ENCODE measurements at places on chromosomes 16 and 17.
A peak's percentile ranks its signal among the peaks of the same experiment; 100 is the strongest.

GRCh38 chr16:67885545-67885944 lies 860 bp downstream of the NRN1L start:
- no peak for DNase-seq

DNA sequence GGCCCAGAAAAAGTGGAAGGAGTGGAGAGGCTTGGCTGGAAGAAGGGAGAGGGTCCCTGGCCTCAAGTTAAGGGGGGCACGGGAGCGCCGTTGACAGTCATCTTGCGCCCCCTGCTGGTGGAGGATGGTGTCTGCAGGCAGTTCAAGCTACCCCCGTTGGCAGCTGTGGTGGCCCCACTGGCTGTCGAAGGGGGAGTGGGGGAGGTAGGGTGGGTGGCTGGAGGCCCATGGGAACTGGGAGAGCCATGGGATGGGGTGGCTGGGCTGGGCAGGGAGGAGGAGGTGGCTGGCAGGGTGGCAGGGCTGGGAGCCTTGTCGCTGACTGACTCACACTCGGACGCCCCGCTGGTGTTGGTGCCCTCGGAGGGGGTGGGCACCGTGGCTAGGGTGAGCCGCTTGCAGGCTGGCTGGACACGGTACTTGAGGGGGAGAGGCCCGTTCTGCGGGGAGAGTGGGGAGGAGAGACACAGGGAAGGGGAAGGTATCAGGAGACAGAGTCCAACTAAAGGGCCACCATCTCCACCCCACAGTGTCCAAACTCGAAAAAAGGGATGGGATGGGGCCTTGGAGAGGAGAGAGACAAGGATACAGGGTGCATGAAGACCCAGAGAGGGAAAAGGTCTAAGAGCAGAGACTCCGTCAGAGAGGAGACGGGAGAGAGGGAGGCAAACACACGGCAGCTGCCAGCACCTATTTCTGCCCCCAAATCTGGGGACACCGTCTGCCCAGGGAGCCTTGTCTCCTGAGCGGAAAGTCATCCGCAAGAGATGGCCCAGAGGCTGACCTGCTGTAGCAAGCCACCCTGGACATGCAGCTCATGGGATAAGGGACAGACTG lies 5.2 kb downstream of the CISD3 start:
- DNase-seq = peak; percentile 58

DNA sequence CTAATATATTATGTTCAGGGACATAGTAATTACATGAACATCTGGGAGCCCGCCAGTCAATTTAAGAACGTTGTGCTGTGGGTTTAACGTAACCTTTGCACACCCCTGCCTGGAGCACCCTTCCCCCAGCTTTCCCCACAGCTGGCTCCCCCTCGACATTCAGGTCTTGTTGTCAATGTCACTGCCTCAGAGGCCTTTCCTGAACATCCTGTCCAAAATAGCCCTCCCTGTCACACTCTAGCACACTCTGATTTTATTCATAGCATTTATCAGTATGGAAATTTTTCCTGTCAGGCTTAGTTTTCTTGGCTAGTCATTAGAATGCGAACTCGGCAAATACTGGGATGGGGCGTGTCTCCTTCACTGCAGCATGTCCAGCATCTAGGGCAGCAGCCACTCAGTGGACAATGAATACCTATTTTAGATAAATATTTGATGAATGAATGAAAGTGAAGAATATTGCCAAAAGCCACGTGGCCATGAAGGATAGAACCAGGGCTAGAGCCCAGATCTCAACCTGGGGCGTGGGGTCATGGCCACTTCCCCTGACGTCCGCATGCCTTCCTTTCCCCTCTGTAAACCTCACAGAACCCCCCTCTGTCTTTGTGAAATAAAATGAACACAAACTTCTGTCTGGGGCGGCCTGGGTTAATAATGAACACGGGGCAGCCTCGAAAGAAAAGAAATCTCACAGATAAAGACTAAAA lies 10.5 kb downstream of the PIK3R6 start:
- DNase-seq = no peak

DNA sequence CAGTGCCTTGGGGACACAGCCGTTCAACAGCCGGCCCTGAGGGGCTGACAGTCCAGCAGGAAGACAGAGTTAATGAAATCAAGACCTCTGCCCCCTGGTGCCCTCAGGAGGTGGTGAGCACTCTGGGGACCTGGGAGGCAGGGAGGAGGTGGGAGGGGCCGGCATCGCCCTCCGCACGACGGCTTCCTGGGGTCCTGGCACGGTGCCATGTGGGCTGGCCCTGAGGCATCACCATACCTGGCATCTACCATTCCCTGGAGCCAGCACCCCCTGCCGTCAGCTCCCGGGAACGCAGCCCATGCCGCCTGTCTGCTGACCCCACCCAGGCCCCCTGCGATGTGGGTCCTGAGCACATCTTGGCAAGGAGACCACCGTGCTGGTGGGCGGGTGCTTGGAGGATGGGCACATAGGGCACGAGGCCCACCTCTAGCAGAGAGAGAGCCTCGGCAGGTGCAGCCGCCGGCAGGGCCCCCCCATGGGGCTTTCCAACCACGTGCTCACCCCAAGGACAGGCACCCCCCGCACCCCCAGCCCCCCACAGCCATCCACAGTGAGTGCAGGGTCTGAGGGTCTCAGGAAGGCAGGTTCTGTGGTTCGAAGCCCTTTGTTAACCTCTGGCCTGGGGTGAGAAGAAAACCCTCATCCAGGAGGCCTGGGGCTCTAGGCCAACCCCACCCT lies 52.5 kb downstream of the ZFPM1 start:
- peak; percentile 74 for DNase-seq

- no peak for DNase-seq
Measured at GRCh38 chr16:5488581-5488980, 391.0 kb upstream of the EEF2KMT start.

GRCh38 chr16:24174504-24174903 lies 81.6 kb upstream of the CACNG3 start:
- no peak for DNase-seq

DNA sequence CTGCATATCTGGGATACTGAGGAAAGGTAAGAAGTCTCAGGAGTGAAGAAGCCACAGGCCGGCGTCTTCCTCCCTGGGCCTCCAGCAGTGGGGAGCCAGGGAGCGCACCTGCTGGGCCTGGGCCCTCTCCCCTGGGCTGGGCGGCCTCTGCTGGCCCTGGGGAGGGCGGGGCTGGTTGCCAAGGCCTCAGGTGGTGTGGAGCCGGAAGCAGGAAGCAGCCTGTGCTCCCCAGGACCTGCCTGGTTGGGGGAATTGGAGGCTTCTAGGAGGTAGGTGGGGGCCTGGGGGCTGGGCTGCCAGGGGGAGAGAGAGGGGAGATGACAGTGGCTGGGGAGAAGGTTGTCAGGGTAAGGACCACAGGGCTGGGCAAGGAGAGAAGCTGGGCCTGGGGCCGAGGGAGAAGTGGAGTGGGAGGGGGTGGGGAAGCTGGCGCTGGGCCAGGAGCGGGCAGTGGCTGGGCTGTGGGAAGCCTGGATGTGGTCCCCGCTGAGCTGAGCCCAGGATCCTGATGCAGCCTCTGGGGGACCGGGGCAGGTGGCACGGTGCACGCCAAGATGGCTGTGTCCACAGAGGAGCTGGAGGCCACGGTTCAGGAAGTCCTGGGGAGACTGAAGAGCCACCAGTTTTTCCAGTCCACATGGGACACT lies at the start of gene SMIM22:
Gene SMIM22, plus strand, starts transcription at position 189 of the 647 bp plus-strand sequence. Its CDS starts 366 bp downstream, at position 555.
- DNase-seq = no peak

DNA sequence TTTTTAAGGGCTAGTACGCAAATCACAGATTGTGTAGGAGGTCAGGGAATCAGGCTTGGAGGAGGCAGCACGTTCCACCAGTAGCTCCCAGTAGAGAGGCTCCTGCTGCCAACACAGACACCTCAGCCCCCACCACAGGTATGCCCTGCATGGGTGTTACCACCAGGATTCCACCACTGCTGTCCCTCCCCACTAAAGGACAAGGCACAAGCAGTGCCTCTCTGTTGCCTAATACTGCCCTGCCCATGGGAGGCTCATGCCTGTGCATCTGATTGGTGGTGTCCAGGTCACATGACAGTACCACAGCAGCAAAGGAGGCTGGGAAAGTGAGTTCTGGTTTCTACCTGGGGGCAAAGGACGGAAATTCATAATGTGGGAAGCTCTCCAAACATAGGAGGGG lies 33.6 kb upstream of the CACNG4 start:
- no peak for DNase-seq

DNA sequence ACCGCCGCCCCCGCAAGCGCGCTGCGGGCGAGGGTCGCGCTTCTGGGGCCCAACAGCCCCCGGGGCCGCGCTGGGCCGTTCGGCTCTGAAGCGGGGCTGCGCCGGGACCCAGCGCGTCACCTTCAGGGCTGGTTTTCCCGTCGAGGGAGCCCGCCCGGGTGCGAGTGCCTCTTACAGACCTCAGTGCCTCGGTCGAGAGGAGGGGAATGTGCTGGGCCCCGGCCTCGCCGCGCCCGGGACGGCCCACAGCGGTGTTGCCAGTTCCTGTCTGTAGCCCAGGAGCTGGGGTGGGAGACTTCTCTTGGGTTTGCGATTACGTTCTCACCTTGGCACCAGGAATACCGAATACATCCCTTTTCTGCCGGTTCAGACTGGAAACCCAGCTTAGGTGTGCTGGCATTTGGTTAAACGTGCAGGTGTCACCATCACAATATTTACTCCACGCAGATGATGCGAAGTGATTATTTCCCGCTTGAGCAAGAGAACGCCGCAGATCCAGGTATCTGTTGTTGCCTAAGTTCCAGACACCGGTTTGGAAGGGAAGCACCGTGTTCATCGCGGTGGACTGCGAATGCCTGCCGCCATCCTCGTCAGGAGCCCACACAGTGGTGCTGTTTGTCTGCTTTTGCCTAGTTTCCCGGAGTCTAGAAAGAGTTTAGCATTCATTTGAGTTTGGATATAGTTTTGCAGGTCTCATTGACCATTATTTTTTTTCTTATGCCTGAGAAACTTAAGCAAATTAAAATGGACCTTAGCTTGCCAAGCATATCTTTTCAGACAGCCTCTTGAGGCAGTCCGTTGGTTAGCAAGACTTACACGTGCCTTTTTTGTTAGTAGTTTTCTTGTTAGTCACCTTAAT lies 914 bp downstream of the MAP1LC3B start:
- DNase-seq = peak; percentile 29

GRCh38 chr16:73549984-73550631 lies 502.2 kb upstream of the ZFHX3 start:
- DNase-seq = no peak

DNA sequence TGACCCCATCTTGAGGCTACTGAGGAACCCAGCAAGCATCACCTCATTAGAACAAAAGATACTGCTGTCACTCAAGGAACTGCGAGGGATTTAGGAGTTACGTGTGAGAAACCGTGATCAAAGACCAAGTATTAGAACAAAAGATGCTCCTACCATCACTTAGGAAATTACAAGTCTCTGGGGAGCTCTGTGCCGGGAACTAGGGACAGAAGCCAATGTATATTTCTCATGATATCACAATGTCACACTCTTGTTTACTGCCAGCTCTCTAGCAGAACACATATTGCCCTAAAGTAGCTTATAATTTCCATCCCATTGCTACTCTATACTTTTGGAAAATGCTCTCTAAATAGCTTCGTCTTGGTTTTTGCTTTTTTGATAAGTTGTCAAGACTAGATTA lies 214.5 kb downstream of the HS3ST3A1 start:
- DNase-seq = no peak

DNA sequence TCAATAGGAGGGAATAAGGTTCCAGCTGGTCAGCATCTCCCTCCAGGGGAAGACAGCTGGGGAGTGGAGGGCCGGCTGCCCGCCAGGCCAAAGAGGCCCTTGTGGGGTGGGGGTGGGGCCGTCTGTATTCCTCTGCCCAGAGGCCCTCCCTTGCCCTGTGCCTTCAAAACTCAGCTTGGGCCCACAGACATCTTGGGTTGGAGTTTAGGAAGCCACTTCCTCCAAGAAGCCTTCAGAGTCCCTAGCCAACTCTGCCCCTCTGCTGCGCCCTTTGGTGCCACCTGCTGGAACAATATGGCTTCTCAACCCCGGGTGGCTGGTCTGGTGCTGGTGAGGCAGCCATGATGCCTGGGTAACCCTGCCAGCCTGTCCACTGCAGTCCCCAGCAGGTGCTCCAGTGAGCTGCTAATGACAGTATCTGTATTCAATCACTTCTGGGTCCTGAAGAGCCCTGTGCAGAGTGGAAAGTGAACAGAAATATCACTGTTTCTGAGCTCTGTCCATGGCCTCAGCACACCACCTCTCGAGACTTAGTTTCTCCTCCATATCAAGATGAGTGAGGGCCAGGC lies 16.7 kb downstream of the HSD11B2 start:
- peak; percentile 62 for DNase-seq

- DNase-seq = no peak
Measured at GRCh38 chr16:67229906-67230808, 3.2 kb downstream of the TMEM208 start.

GRCh38 chr17:62084585-62084984 lies 19.5 kb upstream of the MED13 start:
- DNase-seq = no peak

DNA sequence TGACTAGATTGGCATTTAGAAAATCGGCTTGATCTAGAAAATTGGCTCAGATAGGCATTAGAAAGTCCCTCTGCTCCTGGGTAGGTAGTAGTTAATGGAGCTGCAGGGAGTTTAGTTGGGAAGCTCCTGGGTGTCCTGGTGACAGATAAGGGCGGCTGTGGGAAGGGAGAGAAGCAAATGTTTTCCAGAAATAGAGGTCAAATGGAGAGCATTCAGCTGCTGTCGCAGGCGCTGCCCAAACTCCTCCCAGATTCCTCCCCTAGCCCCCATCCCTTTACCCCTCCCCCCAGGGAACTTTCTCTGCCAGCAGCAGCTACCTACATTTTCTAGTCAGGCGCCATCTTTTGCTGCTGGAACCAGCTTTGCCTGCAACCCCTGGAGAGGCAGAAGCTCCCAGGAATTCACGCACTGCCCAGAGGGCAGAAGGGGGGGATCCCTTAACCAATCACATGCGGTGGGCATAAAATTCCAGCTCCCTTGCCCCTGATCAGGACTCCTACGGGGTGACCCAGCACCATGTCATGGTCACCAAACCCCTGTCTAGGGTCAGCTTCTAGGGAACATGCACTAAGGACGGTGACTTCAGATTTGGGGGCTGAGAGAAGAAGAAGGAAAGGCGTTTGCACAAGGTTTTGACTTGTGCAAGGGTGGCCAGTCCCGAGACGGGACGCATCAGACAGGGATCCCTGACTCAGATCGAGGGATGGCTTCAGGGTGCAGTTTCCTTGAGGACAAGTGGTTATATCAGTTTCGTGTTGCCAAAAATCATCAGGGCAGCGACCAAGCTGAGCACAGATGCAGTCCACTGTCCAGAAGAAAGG lies 43.8 kb downstream of the SOCS1 start:
- no peak for DNase-seq

- no peak for DNase-seq
Measured at GRCh38 chr16:70754371-70754770, 46.6 kb downstream of the VAC14 start.

GRCh38 chr17:56887105-56887504 lies 26.7 kb downstream of the TRIM25 start:
- DNase-seq = no peak

DNA sequence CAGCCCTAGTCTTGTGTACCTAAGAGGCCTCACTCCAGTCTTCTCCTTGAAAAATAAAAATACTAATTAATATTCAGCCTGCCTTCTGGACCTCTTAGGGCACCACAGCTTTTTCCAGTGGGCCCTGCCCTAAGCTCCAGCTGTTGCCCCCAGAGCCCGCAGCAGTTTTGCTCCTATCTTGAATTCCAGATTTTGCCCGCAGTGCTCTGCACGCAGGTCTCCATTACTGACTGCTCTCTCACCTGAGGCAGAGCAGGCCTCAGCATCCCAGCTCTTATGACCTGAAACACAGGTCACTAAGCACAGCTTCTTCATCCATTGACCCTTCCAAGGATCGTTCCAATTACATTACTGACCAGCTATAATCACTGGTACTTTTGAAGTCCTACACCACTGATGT lies 28.4 kb upstream of the NAGLU start:
- DNase-seq = no peak

- DNase-seq = no peak
Measured at GRCh38 chr16:54648575-54648974, 282.1 kb upstream of the IRX5 start.
